ENCODE measurements at places on chromosomes 5 and 9. TPM values are rescaled to one million over a fixed set of nuclear protein-coding genes. Genes with fewer than 3 reads are reported as not detected.

SLC34A3 gene
- 7.4 TPM for polyA plus RNA-seq

GABRG2 gene
- polyA plus RNA-seq = 0.03 TPM

DNA sequence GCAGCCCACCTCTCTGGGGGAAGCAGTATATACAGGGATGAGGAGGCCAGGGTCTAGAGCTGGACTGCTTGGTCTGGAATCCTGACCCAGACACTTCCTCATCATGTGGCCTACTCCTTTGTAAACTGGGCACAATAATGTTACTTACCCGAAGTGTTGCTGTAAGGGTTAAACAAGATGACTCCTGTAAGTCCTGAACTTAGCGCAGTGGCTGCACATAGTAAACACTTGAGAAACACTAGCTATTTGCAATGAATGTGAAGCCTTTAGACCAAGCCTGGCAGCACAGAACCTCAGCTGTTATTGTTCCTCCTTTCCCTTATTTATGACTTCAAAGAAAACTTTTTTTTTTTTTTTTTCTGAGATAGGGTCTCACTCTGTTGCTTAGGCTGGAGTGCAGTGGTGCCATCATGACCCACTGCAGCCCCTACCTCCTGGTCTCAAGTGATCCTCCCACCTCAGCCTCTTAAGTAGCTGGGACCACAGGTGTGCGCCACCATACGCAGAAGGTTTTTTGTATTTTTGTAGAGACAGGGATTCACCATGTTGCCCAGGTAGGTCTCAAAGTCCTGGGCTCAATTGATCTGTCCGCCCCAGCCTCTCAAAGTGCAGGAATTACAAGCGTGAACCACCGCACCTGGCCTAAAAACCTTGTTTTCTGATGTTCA is 96.2 kb upstream of the IL6ST start:
- no peak for DNase-seq

GRCh38 chr9:22528485-22528884 is 81.9 kb downstream of the DMRTA1 start:
- no peak for DNase-seq

OR1J2 gene
- polyA plus RNA-seq = not detected
